ENCODE measurements at places on chromosomes 6 and 20.

DNA sequence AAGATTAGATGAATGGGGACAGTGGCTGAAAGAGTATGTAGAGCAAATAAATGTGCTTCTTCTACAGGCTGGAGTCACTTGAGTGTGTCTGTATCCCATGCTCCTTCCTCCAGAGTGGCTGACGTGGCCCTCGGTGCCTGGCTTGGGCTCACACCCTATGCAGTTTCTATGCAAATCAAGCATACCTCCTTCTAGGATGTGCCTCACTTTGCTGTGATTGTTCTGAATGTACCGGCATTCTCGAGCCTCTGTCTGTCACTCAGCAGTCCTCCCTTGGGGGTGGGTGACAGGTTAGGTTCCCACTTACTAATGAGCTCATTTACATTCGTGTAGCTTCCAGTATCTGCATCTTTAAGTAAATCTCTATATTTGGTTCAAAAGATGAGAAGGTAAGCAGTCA lies 55.1 kb upstream of the HDDC2 start:
- H3K4me1 ChIP-seq = no peaks in the 10 kb centered on the region
- H3K36me3 ChIP-seq = no peaks in the 10 kb centered on the region
- no peak overlapping the region for H3K4me3 ChIP-seq
- DNase-seq = no peak
- no peaks in the 10 kb centered on the region for H3K27me3 ChIP-seq

- H3K27me3 ChIP-seq = no peaks in the 10 kb centered on the region
- no peaks in the 10 kb centered on the region for H3K36me3 ChIP-seq
- no peak overlapping the region for H3K4me3 ChIP-seq
- no peaks in the 10 kb centered on the region for H3K4me1 ChIP-seq
- no peak for DNase-seq
- H3K27ac ChIP-seq = no peak overlapping the region
These were observed 17.5 kb upstream of the MRAP2 start for GRCh38 chr6:84016029-84016428.

DNA sequence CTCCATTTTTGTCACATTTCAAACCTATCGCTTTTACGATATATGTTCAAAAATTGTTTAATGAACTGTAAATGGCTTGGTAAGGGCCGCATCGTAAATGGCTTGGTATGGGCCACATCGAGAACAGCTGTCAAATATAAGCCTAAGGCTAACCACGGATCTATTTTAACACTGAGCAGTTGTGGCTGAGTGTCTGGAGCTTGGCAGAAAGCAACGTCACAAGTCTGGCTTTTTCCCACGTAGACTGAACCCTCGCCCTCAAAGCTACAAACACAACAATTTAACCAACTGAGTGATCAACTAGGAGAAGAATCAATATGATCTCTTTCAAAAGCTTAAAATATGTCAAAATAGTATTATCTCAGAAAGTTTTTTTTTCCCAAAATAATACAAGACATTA lies 71.4 kb upstream of the PRSS16 start:
- peak; percentile 79 for DNase-seq
- H3K36me3 ChIP-seq = no peaks in the 10 kb centered on the region
- peak overlapping the region; percentile 64 for H3K27ac ChIP-seq
- no peaks in the 10 kb centered on the region for H3K27me3 ChIP-seq
- H3K4me1 ChIP-seq = no peaks in the 10 kb centered on the region

DNA sequence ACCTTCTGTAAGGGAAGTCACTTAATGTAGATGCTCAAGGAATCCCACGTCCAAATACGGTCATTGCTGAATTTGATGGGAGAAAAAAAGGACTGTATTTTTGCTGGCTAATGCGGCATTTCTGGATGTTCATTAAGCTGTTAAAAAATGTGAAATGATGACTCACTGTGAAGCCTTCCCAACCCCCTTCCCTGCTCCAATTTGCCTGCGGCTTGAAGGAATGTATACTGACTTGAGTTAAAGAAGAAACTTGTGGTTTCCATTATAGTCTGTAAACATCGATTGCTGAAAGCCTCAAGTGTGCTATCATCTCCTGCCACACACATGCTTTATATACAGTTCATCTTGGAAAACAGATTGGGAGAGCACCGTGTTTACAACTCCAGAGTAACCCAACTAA lies 249.1 kb upstream of the JAG1 start:
- H3K36me3 ChIP-seq = no peaks in the 10 kb centered on the region
- DNase-seq = peak; percentile 20
- H3K27me3 ChIP-seq = no peaks in the 10 kb centered on the region
- no peak overlapping the region for H3K4me3 ChIP-seq
- H3K4me1 ChIP-seq = peaks cover 2% of the 10 kb centered on the region

GRCh38 chr6:118212451-118213173 lies 305.5 kb downstream of the SLC35F1 start:
- H3K4me3 ChIP-seq = no peak overlapping the region
- no peak overlapping the region for H3K27ac ChIP-seq
- H3K27me3 ChIP-seq = no peaks in the 10 kb centered on the region
- no peak for DNase-seq
- no peaks in the 10 kb centered on the region for H3K4me1 ChIP-seq
- no peaks in the 10 kb centered on the region for H3K36me3 ChIP-seq

- no peak for DNase-seq
- H3K4me3 ChIP-seq = no peak overlapping the region
- no peaks in the 10 kb centered on the region for H3K36me3 ChIP-seq
These were observed 162.7 kb upstream of the MLN start for GRCh38 chr6:33966536-33966935.

- peaks cover 3% of the 10 kb centered on the region for H3K4me1 ChIP-seq
- H3K4me3 ChIP-seq = no peak overlapping the region
- H3K27ac ChIP-seq = no peak overlapping the region
These were observed 6.1 kb upstream of the PKIG start for GRCh38 chr20:44576297-44576696.

DNA sequence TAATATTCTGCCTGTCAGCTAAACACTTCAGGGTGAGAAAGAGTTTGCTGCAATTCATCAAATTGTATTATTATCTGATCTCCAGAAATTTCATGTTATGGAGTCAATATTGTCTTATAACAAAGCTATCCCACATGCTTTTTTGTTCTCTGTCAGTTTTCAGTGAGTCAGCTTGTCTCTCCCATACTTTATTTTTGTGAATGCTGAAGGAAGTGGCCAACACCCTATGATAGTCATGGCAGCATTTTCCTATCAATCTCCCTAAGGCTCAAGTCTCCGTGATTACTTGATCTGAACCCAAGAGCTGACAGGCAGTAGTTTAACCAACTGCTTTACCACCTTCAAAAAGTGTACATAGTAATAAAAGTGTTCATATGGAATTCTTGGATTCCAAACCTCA lies 42.2 kb downstream of the RFPL4B start:
- no peaks in the 10 kb centered on the region for H3K27me3 ChIP-seq
- H3K4me1 ChIP-seq = no peaks in the 10 kb centered on the region
- H3K27ac ChIP-seq = no peak overlapping the region
- no peak for DNase-seq

- H3K4me3 ChIP-seq = no peak overlapping the region
- H3K27me3 ChIP-seq = no peaks in the 10 kb centered on the region
- no peaks in the 10 kb centered on the region for H3K36me3 ChIP-seq
- H3K27ac ChIP-seq = no peak overlapping the region
- DNase-seq = no peak
- no peaks in the 10 kb centered on the region for H3K4me1 ChIP-seq
These were observed 46.0 kb downstream of the TFAP2A start for GRCh38 chr6:10368861-10369260.

- no peak overlapping the region for H3K4me3 ChIP-seq
- no peak for DNase-seq
- no peaks in the 10 kb centered on the region for H3K4me1 ChIP-seq
These were observed 596.7 kb downstream of the EPM2A start for GRCh38 chr6:145138469-145139139.

- no peaks in the 10 kb centered on the region for H3K27me3 ChIP-seq
- no peak for DNase-seq
- no peaks in the 10 kb centered on the region for H3K4me1 ChIP-seq
- H3K36me3 ChIP-seq = no peaks in the 10 kb centered on the region
- H3K4me3 ChIP-seq = no peak overlapping the region
- H3K27ac ChIP-seq = no peak overlapping the region
These were observed 38.1 kb downstream of the PHF3 start for GRCh38 chr6:63673692-63674091.

GRCh38 chr6:129498950-129499842 lies 210.8 kb downstream of the ARHGAP18 start:
- H3K27me3 ChIP-seq = no peaks in the 10 kb centered on the region
- no peak overlapping the region for H3K4me3 ChIP-seq

- no peak overlapping the region for H3K4me3 ChIP-seq
- H3K4me1 ChIP-seq = no peaks in the 10 kb centered on the region
- H3K27me3 ChIP-seq = no peaks in the 10 kb centered on the region
- no peaks in the 10 kb centered on the region for H3K36me3 ChIP-seq
These were observed 143.8 kb downstream of the F13A1 start for GRCh38 chr6:6176586-6177228.

DNA sequence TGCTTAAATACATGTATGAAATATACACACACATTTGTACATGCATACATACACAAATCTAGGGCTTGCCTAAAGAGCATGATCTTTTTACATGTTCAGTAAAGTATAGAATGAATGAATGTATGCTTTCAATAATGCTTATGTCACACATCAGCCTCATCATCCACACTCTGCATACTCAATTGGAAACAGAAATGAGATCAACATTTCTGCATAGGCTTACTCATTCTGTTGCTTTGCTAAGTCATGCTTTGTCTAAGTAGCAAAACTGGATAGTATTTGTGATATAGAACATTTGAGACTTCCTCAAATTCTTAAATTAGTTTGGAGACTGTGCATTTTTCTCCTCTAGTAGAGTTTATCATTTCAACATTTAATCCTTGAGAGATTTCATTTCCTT lies 343.3 kb downstream of the ADGRB3 start:
- no peaks in the 10 kb centered on the region for H3K36me3 ChIP-seq
- DNase-seq = no peak
- no peak overlapping the region for H3K27ac ChIP-seq
- no peaks in the 10 kb centered on the region for H3K4me1 ChIP-seq
- no peaks in the 10 kb centered on the region for H3K27me3 ChIP-seq

DNA sequence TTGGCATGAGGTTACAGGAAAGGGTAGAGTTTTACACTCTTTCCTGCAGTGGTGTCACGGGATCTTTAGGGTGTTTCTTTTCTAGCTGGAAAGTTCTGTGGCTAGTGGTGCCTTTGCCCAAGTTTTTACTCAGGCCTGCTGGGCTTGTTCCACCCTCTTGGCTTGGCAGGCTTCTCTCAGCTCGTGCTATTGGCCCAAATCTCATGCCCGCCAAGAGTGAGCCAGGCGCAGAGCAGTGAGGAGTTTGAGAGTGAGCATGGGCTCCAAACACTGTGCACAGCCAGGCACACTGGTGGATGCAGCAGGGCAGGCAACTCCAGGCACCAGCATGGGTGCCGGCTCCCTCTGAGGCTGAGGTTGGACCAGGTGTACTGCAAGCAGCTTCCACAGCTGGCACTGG lies 206.5 kb downstream of the SAMD5 start:
- no peak overlapping the region for H3K4me3 ChIP-seq
- H3K27me3 ChIP-seq = no peaks in the 10 kb centered on the region

- DNase-seq = no peak
- H3K4me3 ChIP-seq = no peak overlapping the region
- no peaks in the 10 kb centered on the region for H3K36me3 ChIP-seq
These were observed 531.7 kb downstream of the LMBRD1 start for GRCh38 chr6:69265090-69265489.

GRCh38 chr6:26524722-26525370 lies 13.3 kb upstream of the HMGN4 start:
- no peak overlapping the region for H3K4me3 ChIP-seq
- DNase-seq = no peak
- H3K27me3 ChIP-seq = no peaks in the 10 kb centered on the region
- no peak overlapping the region for H3K27ac ChIP-seq

Data from trophoblast cell (in vitro differentiated cells and primary cell).